GM13976 (cell line): ENCODE measurements at places on chromosomes 3 and 15.

DNA sequence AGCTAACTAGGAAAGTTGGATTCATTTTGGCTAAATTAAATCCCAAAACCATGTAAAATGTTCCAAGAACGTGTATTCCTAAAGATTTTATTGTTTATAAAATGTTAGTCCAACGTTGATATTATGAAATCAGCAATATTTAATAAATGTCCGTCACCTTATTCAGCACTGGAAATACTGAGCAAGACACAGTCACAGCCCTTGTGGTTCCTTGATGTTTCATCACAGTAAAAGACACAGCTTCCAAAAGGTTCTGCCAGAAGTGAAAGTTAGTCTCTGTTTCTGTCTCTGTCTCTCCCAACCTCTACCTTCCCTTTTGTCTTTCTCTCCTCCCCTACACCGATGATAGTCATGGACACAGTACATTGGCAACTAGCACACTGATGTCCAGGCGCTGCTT is 82.2 kb upstream of the BOC start:
- no peak for DNase-seq

DNA sequence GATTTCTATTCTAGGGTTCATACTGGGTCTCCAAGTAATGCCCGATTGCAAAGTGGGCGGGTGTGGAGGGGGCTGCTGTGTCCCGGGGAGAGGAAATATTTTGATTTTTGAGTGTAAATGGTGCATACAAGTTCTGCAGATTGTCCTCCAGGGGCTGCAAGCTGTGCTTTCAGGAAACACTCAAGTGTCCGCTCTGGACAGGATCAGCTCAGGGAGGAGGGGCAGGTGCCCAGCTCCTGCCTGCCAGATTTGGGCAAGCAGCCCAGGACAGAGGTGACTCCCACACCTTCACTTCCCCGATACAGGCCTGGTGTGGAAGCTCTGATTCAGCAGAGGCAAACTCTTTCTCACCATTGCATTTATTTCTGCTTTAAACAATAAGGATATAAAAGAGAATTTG is 142.7 kb downstream of the ALDH1A2 start:
- no peak for DNase-seq

DNA sequence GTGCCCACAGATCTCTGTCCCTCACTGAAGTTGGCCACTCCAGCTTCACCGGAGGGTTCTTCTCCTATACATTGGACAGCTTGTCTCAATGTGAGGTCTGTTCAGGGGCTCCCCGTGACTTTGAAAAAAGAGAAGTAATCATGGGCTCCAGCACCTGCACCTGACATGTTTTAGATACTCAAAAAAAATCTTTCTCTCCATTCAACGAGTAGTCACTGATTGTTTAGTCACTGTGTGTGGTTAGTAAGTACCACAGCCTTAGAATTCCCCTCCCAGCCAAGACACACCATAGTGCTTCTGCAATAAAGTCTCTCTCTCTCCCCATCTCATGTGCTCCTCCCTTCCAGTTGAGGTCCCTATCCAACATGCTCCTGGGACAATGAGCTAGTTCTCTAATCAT is 18.6 kb downstream of the CCR9 start:
- DNase-seq = peak; percentile 81

- DNase-seq = no peak
These were observed 74.8 kb upstream of the P2RY1 start for GRCh38 chr3:152760024-152760563.

GRCh38 chr3:99863588-99863987 is 45.9 kb downstream of the CMSS1 start:
- DNase-seq = no peak

- DNase-seq = no peak
These were observed 29.8 kb downstream of the STT3B start for GRCh38 chr3:31562525-31562924.

- DNase-seq = no peak
These were observed 25.0 kb downstream of the SEMA6D start for GRCh38 chr15:47742334-47742733.

- no peak for DNase-seq
These were observed 24.2 kb downstream of the MASP1 start for GRCh38 chr3:187267306-187267705.

DNA sequence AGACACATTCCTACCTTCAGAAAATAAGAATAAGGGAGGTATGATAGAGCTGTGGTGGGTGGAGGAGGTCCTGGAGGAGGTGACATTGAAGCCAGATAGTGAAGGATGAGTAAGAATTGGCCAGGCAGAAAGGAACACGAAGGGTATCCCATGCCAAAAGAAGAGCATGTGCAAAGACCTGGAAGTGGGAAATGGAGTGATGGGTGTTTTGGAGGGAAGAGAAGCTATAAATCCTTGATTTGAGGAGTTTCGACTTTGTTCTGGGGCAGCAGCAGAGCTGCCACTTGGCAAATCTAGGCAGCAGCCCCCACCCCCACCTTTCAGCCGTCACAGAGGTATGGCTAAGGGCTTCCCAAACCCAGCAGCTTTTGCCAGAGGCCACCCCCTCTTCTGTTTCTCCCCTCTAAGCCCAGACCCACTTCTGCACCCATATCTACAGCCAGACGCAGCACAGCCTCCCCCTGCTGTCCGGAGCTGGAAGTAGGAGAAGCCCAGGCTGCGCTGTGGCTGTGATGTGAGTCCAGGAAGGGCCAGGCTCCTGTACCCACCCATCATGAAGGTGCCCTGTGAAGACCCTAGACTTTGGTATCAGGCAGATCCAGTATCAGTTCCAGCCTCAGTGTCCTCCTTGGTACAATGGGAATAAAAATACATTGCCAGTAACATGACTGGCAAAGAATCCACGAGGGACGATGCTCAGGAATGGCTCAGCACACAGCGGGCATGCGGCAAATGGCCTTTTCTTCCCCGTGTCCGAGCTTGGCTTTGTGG is 188.7 kb upstream of the LINGO1 start:
- DNase-seq = peak; percentile 79
